Ascending aorta (tissue), 2 donors: ENCODE measurements at places on chromosomes 1 and 21.

- H3K27me3 ChIP-seq = no peaks in the 10 kb centered on the region
- no peaks in the 10 kb centered on the region for H3K4me1 ChIP-seq
- H3K27ac ChIP-seq = no peak overlapping the region
Observed at GRCh38 chr1:163049296-163049695, 19.9 kb upstream of the RGS4 start.

GRCh38 chr1:921011-921837 lies 2.5 kb upstream of the SAMD11 start:
- no peaks in the 10 kb centered on the region for H3K36me3 ChIP-seq
- peak overlapping the region; percentile 28 for H3K4me3 ChIP-seq
- DNase-seq = no peak
- H3K27ac ChIP-seq = no peak overlapping the region
- peaks cover 22% of the 10 kb centered on the region for H3K4me1 ChIP-seq

GRCh38 chr21:32389337-32390015 lies 3.3 kb downstream of the URB1 start:
- peak overlapping the region; percentile 35 for H3K27ac ChIP-seq
- H3K36me3 ChIP-seq = peaks cover 15% of the 10 kb centered on the region
- no peaks in the 10 kb centered on the region for H3K27me3 ChIP-seq
- peak overlapping the region; percentile 25 for H3K4me3 ChIP-seq
- H3K4me1 ChIP-seq = peaks cover 3% of the 10 kb centered on the region
- DNase-seq = peak; percentile 53

- no peak overlapping the region for H3K4me3 ChIP-seq
- H3K27ac ChIP-seq = no peak overlapping the region
- peaks cover 25% of the 10 kb centered on the region for H3K36me3 ChIP-seq
- no peaks in the 10 kb centered on the region for H3K27me3 ChIP-seq
- H3K4me1 ChIP-seq = no peaks in the 10 kb centered on the region
Observed at GRCh38 chr1:154546264-154547063, 12.0 kb downstream of the UBE2Q1 start.

DNA sequence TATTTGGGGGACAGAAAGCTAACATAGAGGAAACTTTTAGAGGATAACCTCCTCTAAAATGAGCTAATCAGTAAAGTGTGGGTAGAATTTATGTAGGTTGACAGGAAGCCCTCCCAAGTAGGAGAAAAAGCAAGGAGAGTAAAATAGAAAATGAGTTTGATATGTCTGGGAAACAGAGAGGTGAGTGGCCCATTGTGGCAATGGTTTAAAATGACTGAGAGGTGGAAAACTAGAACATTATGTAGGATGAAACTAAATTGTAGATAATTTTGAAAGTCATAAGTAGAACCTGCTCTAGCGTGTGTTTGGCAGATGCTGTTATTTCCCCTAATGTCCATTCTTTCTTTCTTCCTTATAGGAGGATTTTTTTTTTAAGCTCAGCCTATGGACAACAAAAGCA lies 8.5 kb upstream of the LPGAT1 start:
- no peaks in the 10 kb centered on the region for H3K36me3 ChIP-seq
- H3K27ac ChIP-seq = no peak overlapping the region
- H3K27me3 ChIP-seq = no peaks in the 10 kb centered on the region
- no peak overlapping the region for H3K4me3 ChIP-seq
- no peak for DNase-seq

- DNase-seq = no peak
- no peak overlapping the region for H3K27ac ChIP-seq
- H3K4me1 ChIP-seq = no peaks in the 10 kb centered on the region
- H3K36me3 ChIP-seq = no peaks in the 10 kb centered on the region
- no peak overlapping the region for H3K4me3 ChIP-seq
- H3K27me3 ChIP-seq = no peaks in the 10 kb centered on the region
Observed at GRCh38 chr1:29756901-29757725, 520.8 kb downstream of the PTPRU start.

- H3K27me3 ChIP-seq = no peaks in the 10 kb centered on the region
- no peak overlapping the region for H3K4me3 ChIP-seq
- peak; percentile 84 for DNase-seq
- peaks cover 9% of the 10 kb centered on the region for H3K36me3 ChIP-seq
- peak overlapping the region; percentile 72 for H3K27ac ChIP-seq
Observed at GRCh38 chr1:179126338-179127060, 44.6 kb downstream of the TOR3A start.

- no peak overlapping the region for H3K27ac ChIP-seq
- H3K36me3 ChIP-seq = no peaks in the 10 kb centered on the region
- H3K4me3 ChIP-seq = no peak overlapping the region
- no peak for DNase-seq
- peaks cover 25% of the 10 kb centered on the region for H3K4me1 ChIP-seq
Observed at GRCh38 chr21:42222821-42223390, 4.0 kb downstream of the ABCG1 start.

GRCh38 chr1:176950736-176951324 lies 213.7 kb downstream of the ASTN1 start:
- DNase-seq = no peak
- no peaks in the 10 kb centered on the region for H3K4me1 ChIP-seq
- no peaks in the 10 kb centered on the region for H3K27me3 ChIP-seq

DNA sequence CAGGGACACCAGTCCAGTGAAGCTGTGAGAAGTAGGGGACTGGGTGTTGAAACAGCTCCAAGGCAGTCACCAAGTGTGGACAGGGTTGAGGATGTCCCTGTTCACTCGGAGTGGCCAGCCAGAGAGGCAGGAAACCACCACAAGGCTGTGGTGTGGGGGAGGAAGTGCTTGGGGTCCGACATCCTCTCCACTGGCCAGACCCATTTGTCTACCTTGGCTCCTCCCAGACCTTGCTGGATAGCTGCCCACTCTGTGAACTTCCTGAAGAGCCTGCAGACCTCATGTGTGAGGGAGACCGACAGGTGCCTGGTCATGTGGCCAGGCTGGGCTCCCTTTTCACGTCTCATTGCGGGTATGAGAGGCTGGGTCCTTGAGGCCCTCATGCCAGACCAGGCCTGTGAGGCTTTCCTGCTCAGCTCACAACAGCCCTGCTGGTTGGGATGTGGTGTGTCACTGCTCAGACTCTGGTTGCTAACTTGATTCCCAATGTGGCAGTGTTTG lies 21.8 kb downstream of the CYP4B1 start:
- no peaks in the 10 kb centered on the region for H3K36me3 ChIP-seq
- DNase-seq = no peak
- no peak overlapping the region for H3K27ac ChIP-seq

DNA sequence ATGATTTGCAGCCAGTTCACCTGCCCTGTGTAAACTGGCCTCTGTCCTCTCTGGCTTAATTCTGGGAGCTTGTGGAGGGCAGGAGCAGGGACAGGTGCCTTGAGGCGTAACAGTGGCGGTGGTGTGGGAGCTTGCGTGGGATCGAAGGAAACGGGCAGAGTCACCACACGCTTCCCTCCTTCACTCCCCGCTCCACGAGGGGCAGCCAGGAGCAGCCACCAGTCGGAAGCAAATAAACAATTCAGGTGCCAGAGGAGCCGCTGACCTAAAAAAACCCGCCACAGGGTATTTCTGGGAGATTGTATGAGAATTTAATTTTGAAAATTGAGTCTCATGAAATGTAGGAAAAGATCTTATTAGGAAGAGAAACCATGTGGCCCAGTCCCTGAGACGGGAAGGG lies 26.0 kb downstream of the FAAP20 start:
- H3K27me3 ChIP-seq = no peaks in the 10 kb centered on the region
- H3K27ac ChIP-seq = no peak overlapping the region
- no peak for DNase-seq
- no peaks in the 10 kb centered on the region for H3K4me1 ChIP-seq
- no peak overlapping the region for H3K4me3 ChIP-seq
- no peaks in the 10 kb centered on the region for H3K36me3 ChIP-seq

DNA sequence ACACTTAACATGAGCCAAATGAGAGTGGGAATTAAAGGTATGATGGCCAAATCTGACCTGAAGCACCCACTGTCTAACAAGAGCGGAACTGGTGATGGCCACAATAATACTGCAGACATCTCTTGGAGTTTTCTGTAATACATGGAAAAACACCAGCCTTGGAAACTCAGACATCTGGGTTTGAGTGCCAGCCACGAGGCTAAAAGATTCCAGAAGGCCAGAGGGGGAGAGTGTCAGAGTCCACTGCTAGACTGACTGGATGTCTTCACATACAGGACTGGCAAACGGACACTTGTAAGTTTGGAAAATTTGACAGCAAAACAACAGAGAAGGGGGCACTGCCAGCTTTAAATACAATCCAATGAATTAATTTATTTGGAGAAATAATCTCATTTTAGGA lies 175.1 kb downstream of the ADSS2 start:
- H3K4me3 ChIP-seq = no peak overlapping the region
- DNase-seq = no peak
- H3K4me1 ChIP-seq = no peaks in the 10 kb centered on the region
- no peaks in the 10 kb centered on the region for H3K36me3 ChIP-seq

DNA sequence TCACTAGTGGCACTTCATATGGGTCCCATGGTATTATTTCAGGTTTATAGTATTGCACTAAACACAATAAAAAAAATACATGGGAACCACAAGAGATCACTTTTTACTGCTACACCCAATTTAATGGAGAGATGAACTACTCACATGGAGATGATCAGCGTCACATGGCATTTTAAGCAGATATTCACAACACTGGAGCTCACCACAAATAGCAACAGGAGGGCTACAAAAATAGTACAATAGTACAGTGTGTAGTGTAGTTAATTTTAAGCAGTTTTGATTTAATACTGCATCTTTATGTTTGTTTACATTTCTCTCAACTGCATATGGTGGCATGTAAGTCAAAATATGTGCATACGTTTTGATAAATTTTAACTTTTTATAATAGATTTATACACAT lies 31.0 kb downstream of the SNX7 start:
- no peaks in the 10 kb centered on the region for H3K4me1 ChIP-seq
- DNase-seq = no peak
- H3K27ac ChIP-seq = no peak overlapping the region
- no peak overlapping the region for H3K4me3 ChIP-seq

DNA sequence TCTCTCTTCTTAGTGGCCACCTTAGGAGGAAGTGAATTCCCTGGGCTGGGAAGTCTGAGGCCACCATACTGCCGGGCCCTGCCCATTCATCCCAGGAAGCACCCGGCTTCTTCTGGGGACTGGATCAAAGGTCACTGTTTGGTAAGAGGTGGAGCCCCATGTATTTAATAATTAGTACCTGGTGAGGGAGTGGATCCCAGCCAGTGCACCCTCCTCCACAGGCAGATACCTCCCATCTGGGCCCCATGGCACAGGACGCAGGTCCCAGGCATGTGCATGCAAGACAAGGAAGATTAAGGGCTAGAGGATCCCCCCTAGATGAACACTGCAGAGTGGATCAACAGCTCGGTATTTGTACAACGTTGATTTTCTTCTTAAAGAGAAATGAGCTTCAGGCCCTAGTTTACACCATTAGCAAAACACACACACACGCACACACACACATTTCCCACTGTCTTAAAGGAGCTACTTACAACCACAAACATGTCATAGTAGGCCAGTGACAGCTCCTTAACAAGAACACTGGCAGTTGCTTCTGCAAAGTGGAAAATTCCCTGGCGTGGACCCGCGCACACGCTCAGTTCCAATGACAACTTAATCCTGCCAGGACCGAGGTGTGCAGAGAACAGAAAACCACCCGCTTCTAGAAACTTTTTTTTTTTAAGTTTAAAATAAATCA lies 90.7 kb downstream of the MRPL37 start:
- H3K27me3 ChIP-seq = no peaks in the 10 kb centered on the region
- peak; percentile 84 for DNase-seq
- no peaks in the 10 kb centered on the region for H3K36me3 ChIP-seq
- H3K27ac ChIP-seq = peak overlapping the region; percentile 85
- peaks cover 92% of the 10 kb centered on the region for H3K4me1 ChIP-seq

- DNase-seq = no peak
- H3K4me1 ChIP-seq = no peaks in the 10 kb centered on the region
- no peak overlapping the region for H3K27ac ChIP-seq
- H3K4me3 ChIP-seq = no peak overlapping the region
- no peaks in the 10 kb centered on the region for H3K36me3 ChIP-seq
- H3K27me3 ChIP-seq = no peaks in the 10 kb centered on the region
Observed at GRCh38 chr1:95954585-95954984, 720.6 kb downstream of the RWDD3 start.

DNA sequence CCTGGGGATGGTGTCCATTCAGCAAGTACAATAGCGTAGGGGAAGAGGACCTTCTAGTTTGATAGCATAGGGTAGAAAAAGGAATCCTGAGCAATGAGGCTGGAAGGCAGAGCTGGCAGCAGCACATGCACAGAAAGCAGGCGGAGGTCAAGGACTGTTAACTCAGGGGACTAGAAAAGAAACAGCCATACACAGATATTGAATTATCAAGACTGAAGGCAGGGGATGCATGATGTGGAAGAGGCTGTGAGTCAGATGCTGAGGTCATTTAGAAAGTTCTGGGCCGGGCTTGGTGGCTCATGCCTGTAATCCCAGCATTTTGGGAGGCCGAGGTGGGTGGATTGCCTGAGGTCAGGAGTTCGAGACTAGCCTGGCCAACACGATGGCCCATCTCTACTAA lies 65.6 kb downstream of the OPTC start:
- peaks cover 50% of the 10 kb centered on the region for H3K4me1 ChIP-seq
- H3K4me3 ChIP-seq = no peak overlapping the region
- no peaks in the 10 kb centered on the region for H3K27me3 ChIP-seq
- peak overlapping the region; percentile 92 for H3K27ac ChIP-seq

GRCh38 chr1:231028682-231029081 lies 11.4 kb downstream of the FAM89A start:
- H3K27me3 ChIP-seq = no peaks in the 10 kb centered on the region
- H3K36me3 ChIP-seq = no peaks in the 10 kb centered on the region
- H3K27ac ChIP-seq = no peak overlapping the region
- no peak overlapping the region for H3K4me3 ChIP-seq
- no peak for DNase-seq

DNA sequence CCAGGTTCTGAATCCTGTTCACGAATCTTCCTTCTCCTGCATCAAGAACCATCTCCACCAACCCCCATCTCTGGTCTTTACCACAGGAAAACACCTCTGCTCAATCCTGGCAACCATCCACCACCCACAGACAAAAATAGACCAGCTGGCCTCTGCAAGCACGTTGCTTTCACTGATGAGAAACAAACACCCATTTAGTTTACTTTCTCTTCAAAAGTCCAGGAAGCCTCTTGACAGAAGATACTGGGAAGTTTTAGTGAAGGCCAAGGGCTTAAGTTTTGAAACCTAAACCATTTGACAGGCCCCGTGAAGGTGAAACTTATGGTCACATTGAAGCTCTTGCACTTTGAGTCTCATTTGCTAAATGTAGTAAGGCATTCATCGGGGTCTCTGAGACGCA lies 122.6 kb upstream of the PPP2R5A start:
- no peaks in the 10 kb centered on the region for H3K27me3 ChIP-seq
- DNase-seq = no peak
- no peak overlapping the region for H3K4me3 ChIP-seq
- H3K27ac ChIP-seq = no peak overlapping the region
- no peaks in the 10 kb centered on the region for H3K4me1 ChIP-seq
- no peaks in the 10 kb centered on the region for H3K36me3 ChIP-seq

GRCh38 chr1:51656374-51656773 lies 39.5 kb downstream of the OSBPL9 start:
- no peak for DNase-seq
- no peaks in the 10 kb centered on the region for H3K36me3 ChIP-seq
- no peaks in the 10 kb centered on the region for H3K27me3 ChIP-seq
- H3K4me3 ChIP-seq = no peak overlapping the region
